ENCODE measurements at places on chromosomes 5 and 9. TPM values are rescaled to one million over a fixed set of nuclear protein-coding genes. Genes with fewer than 3 reads are reported as not detected.

Gene HMCN2
- 1.0 TPM for total RNA-seq

DNA sequence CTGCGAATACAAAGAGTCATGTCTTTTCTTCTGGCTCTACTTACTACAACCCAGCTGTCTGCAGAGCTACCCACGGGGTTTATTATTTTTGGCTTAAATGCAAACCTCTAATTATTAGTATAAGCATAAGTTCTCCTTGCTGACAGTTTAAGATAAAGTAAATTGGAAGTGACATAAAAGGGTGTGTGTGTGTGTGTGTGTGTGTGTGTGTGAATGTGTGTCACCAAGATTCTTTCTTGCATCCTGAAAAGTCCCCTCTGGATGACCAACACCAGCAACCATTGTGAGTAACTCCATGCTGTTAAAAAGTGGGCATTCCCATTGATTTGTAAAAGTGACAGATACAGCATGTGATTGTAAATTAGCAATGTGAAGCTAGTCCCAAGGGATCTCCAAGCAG is 803.8 kb upstream of the ZNF608 start:
- no peak for DNase-seq

GRCh38 chr5:911601-912000 is 18.9 kb downstream of the TRIP13 start:
- DNase-seq = no peak

DNA sequence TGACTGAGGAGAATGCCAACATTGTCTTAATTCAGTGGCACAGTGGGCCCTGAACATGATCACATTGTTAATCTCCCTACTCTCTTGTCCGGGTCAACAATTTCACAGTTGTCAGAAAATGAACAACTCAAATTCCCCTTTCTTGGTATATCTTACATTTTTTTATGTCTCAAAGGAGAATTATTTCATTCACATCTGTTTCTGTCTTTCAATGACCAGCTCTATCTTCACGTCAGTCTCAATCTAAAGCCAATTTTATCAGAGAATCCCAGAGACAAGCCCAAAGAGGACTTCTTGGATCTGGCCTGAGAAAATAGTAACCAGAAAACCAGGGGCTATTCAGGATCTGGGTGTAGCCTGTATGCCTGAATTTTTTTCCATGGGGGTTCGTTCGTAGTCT is 477.5 kb downstream of the PDE4D start:
- DNase-seq = no peak

DNA sequence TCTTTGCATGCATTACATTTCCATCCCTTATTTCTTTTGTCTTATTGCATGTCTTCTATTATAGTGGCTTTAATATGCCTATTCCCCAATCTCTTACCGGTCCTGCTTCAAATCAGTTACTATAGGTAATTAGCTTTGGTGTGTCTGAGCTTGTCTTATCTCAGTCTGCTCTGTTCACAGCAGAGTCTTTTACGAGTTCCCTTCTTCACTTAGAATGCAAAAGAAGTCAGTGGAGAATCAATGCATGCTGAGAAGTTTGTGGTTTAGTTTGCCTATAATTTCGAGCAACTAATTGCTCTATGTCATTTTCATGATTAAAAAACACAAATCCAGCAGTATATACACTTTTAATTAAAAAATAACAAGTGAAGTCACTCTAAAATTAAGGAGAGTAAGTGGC is 545.0 kb downstream of the SLCO4C1 start:
- no peak for DNase-seq

DNA sequence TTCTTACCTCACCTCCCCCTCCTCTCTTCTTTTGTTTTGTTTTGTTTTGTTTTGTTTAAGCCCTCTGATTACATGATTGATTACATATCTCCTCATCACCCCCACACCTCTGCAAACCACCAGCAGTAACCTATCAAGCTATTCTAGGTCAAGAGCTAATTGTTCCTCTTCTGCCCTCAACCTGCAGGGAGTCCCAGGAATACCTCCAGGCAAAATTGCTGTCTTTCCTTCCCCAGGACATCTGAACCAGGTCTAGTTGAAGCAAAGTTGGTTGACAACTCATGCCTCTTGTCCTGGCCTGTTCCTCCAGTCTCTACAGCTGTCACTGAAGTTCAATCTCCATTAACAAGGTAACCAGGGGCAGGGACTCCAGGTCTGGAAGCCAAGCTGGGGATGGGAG is 80.0 kb upstream of the PTGER4 start:
- no peak for DNase-seq

Measured in dorsolateral prefrontal cortex (tissue), 122 donors.